Stimulated activated CD8-positive, alpha-beta memory T cell treated with anti-CD3 and anti-CD28 coated beads, Interleukin-4, amount 100 ng/mL, for 1 hour (primary cell): ENCODE measurements at places on chromosomes 7 and 10.

GRCh38 chr7:1103789-1104515 lies 16.0 kb downstream of the GPER1 start:
- DNase-seq = no peak

- no peak for DNase-seq
These were observed 933.6 kb upstream of the ZWINT start for GRCh38 chr10:57294698-57295097.

GRCh38 chr7:138352570-138353461 lies 107.2 kb upstream of the TRIM24 start:
- no peak for DNase-seq

DNA sequence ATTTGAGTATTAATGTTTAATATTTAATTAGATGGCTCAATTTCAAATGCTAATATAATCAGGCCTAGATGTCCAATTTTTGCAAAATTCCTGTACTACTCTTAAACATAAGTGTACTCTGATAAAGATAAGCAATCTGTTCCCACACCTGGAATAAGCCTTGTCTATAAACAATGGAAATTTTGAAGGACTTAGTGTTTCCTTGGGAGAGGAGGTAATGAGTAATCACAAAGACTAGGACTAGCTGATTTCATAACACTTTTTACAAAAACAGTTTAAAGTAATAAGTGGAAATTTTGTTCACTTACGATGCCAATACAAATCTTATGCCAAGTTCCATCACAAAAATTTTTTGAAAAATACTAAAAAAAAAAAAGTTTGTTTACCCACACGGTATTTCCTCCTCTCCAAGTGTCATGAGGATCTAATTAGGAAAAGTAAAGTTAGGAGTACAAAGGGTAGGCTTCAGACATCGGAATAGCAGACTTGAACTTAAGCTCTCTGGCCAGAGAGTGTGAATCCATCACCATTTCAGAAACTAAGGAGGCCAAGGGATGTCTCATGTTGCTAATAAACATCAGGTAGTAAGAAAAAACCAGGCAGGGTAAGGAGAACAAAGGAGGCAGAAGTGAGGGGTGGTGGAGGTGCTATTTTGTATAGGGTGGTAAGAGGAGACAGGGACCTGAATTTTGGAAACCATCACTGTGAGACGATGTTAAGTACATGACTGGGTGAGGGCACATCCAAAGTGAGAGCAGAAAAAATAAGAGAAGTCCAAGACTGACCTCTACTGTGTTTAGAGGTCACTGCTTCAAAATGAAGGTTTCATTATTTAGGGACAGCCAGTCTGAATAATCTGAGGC lies 61.3 kb downstream of the RAPGEF5 start:
- no peak for DNase-seq

DNA sequence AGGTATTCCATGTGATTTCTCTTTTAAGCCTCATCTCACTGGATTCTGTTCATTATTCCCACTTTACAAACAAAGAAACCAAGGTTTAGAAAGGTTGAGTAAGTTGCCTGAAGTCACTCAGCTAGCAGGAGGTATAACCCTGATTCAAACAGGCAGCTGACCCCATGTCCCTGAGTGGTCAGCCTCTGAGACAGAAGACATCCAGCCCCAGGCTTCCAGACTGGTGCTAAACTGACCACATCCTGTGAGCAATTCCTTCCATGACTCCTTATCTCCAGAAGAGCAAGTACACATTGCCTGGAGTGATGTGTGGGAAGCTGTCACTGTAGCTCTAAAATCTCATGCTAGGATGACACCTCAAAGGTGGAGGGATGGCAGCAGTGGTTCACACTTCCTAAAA lies 3.7 kb downstream of the PLPP4 start:
- no peak for DNase-seq

DNA sequence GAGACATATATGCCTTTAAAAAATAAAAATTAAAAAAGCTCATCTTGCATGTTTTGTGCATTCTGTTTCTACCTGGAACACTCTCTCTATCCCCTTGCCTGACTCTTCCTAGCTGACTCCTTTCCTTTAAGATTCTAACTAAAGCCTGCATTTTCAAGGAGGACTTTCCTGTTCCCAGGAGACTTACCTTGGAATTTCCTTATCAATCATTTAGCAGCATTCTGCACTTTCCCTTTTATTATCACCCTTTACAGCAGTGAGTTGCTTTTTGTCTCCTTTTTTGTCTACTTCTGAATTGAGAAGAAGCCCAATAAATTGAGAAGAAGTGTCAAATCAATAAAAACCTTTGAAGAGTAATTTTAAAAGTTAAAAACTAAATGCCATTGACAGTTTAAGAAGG lies 142.2 kb upstream of the TMEM196 start:
- no peak for DNase-seq

DNA sequence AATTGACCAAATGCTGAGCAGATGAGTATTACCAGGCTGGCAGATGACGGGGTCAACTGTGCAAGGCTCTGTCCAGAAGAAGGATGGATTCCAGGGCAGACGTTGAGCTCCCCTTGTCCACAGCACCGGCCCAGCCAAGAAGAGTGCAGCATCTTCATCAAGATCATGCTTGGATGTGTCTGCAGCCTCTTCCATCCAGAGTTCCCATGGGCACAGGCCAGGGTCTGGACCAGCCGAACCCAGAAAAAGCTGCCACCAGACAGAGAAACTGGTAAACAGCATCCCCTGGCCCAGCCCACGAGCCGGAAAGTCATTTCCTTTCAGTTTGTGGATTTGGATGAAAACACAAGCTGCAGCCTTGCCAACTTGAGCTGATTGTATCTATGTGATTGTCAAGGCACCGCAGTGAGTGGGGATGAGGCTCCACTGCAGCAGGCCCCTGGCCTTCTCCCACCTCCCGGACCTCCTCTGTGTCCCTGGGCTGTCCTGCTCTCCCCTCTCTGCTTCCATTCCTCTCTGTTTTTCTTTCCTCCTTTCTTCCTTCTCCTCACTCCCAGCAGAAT lies 321.8 kb downstream of the TCERG1L start:
- no peak for DNase-seq

- no peak for DNase-seq
These were observed 269.2 kb upstream of the TCERG1L start for GRCh38 chr10:131580674-131581073.

DNA sequence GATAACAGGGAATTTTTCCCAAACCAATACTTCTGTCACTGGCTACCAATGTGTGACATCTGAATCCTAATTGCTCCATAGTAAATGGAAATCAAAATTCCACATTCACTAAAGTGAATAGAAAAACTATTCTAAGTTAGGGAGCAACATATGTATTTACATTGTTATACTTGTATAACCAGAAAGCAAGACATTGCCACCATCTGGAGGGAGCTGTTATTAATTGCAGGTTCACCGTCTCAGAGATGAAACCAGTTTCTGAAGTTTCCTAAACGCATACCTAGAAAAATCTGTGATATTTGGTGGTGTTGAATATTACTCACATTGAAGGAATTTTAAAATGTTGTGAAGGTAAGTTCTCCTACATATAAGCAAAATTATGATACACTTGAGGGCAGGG lies 390.1 kb downstream of the NXPH1 start:
- DNase-seq = no peak

DNA sequence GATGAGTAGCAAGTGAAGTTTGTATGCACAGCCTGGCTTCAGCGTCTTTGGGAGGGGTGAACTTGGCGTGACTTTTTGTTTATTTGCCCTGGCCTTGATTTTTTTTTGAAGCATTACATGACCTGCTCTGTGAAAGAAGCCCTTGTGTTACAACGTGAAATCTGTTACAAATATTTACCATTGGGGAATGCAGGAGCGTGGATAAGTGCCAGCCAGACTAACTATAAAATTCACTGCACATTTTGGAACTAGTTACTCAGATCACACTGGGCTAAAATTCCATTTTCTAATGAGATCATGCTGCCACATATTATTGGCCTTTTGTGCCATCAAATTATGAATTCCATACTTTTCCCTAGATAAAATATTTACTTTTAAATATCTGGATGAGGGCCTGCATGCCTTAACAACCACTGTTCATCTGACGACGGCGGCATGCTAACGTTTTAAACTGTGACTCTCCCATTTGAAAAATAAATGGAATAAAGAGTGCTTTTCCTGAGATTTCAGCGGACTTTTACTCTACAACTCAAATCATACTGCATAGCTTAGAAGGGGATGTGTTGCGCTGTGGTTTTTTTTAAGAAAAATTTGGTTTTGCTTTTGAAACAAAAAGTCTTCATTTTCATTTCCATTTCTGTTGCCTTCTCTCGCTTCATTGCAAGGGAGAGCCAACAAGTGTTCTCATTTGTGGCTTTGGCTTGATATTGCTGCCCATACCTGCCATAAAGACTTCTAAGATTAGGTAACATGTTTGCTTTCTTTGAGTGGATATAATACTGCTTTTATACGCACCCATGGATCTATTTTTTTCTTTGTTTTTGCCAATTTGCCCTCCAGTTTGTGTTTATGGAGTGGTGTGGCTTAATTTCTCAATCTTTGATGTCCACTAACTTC lies 352.2 kb downstream of the TFEC start:
- DNase-seq = no peak

DNA sequence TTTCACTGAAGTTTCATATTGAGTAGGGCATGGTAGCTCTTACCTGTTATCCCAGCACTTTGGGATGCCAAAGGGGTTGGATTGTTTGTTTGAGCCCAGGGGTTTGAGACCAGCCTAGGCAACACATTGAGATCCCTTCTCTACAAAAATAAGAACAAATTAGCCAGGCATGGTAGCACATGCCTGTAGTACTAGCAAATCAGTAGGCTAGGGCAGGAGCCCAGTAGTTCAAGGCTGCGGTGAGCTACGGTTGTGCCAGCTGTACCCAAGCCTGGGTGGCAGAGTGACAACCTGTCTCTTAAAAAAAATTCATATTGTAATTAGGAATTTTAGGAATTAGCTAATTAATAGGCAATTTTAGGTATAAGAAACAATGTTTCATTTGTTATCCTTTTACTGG lies 18.0 kb downstream of the BBIP1 start:
- DNase-seq = no peak

DNA sequence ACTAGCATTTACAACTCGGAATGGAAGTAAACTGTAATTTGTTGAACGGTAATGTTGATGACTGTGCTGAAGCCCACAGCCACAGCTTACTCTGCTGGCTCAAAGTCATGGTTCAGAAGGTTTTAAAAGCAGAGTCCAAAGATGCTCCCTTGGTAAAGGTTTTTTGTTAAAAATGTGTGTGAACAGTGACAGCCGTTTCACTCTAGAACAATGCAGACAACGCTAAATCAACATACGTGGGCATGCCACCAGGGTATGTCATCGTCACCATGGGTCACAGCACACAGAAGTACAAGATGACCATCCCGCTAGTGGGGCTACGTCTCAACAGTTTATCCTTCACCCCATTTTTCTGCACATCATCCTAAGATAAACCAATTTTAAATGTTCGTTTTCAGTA lies 106.5 kb upstream of the LANCL2 start:
- DNase-seq = no peak
